ENCODE measurements at places on chromosomes 4 and X.

DNA sequence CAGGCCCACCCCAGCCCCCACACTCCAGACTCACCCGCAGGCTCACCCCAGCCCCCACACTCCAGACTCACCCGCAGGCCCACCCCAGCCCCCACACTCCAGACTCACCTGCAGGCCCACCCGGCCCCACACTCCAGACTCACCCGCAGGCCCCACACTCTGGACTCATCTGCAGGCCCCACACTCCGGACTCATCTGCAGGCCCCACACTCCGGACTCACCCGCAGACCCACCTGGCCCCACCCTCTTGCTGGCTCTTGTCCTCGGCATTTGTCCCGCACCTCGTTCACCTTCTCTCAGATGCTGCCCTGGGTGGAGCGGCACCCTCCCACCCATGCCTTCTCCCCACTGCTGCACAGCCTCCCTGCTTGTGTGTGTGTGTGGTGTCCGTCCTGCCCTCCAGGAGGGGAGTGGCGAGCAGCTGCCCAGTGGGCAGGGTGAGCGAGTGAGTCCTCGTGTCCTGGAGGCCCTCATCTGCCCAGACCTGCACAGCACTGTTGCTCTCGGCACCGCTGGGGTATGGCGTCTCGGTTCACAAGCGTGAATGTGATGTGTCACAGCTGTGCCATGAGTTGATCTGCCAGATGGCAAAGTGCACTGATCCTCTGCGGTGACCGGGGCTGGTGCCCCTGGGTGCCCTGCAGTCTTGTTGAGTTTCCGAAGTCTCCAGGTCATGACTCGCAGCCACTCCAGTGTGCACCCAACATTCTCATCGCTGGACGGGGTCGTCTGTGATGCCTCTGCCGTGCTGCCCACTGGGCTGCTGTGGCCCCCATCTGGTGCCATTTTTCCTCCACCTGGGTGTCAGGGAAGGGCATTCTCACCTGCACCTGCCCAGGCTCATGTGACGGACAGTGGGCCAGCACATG lies 27.7 kb downstream of the MAEA start:
- DNase-seq = no peak
- no peak overlapping the region for H3K27ac ChIP-seq
- H3K36me3 ChIP-seq = peaks cover 100% of the 10 kb centered on the region

- H3K4me3 ChIP-seq = no peak overlapping the region
- no peak for DNase-seq
- no peaks in the 10 kb centered on the region for H3K36me3 ChIP-seq
- H3K4me1 ChIP-seq = peaks cover 4% of the 10 kb centered on the region
Measured at GRCh38 chr4:76836860-76837562, 60.9 kb downstream of the SOWAHB start.

DNA sequence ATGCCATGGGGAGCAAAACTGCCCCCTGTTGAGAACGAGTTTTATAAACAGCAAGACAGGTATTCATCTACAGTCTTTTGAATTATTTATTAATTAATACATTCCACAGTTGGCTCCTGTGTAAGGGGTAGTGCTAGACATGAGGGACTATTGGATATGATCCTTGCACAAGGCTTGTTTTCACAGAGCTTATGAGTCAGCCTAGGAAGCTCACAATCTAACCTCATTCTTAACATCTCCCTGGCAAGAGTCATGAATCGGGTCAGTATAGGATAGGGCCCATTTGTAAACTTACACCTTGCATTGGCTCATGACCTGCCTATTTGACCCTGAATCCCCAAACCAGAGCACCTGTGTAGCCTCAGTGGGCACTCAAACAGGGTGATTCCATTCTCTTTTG lies 209.1 kb upstream of the HCCS start:
- H3K4me1 ChIP-seq = no peaks in the 10 kb centered on the region
- H3K4me3 ChIP-seq = no peak overlapping the region
- no peaks in the 10 kb centered on the region for H3K27me3 ChIP-seq
- no peak overlapping the region for H3K27ac ChIP-seq
- H3K36me3 ChIP-seq = no peaks in the 10 kb centered on the region
- no peak for DNase-seq

DNA sequence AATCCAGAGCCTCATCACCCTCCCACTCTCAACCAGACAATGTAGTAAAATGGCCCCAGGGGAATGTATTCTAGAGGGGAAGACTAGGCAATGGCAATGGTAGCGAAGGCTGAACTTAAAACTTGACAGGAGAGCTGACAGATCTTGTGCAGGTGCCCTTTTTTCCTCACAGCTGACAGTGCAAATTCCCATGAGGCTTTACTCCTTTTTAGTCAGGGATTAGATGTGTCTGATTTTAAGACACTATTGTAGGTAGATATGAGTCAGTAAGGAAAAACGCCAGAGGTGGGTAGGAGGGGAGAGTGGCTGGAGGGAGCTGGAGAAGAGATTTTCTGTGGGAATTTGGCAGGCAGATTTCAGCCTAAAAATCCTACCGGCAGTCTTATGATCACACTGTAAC lies 10.7 kb downstream of the CAPN6 start:
- DNase-seq = no peak
- no peak overlapping the region for H3K4me3 ChIP-seq
- H3K27me3 ChIP-seq = peaks cover 5% of the 10 kb centered on the region

DNA sequence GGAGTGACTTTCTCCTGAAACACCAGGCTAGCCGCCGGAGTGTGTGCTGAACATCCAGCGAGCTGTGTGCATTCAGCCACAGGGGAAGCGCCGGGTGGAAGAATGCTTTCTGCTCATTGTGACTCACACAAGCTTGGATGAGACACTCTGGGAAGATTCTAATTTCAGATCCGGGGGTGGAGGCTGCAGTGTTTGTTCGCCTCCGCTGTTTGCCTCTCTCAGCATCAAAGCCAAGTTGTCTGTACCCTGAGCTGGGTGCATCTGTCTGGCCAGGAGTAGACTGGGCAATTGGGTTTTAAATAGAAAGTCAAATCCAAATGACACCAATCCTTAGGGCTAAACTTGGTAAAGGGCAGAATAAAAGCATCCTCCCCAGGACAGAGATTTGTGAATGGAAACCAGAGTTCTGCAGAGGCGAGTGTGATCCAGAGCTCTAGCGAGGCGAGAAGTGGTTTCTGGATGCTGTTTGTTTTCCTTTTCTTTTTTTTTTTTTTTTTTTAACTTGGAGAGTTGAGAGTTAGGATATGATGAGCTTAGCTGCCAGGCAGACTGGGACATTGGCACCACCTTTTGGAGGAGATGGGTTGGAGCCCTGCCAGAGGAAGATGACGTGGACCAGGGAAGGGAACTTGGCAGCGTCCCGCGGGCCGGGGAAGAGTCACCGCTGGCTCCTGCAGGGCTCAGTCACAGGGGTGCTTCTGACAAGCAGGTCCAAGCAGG lies 196.0 kb upstream of the PSAPL1 start:
- no peaks in the 10 kb centered on the region for H3K36me3 ChIP-seq
- no peak overlapping the region for H3K4me3 ChIP-seq
- no peak for DNase-seq

- no peak overlapping the region for H3K27ac ChIP-seq
- DNase-seq = no peak
- no peaks in the 10 kb centered on the region for H3K36me3 ChIP-seq
- H3K4me1 ChIP-seq = no peaks in the 10 kb centered on the region
- H3K4me3 ChIP-seq = no peak overlapping the region
Measured at GRCh38 chr4:20496068-20496467, 204.2 kb upstream of the PACRGL start.

DNA sequence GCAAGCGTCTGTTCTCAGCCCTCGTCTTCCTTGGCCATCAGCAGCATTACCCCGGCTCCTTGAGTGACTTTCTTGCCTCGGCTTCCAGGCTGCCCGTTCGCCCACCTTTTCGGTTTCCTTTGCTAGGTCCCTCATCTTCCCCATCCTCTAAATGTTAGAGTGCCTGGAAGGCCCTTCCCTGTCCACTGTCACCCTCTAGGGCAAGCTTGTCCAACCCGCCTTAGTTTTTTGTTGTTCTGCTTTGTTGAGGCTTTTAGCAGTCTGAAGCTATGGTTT lies 62.7 kb downstream of the TBC1D14 start:
- H3K27ac ChIP-seq = no peak overlapping the region
- DNase-seq = no peak
- H3K4me3 ChIP-seq = no peak overlapping the region
- H3K4me1 ChIP-seq = peaks cover 15% of the 10 kb centered on the region
- peaks cover 50% of the 10 kb centered on the region for H3K36me3 ChIP-seq

DNA sequence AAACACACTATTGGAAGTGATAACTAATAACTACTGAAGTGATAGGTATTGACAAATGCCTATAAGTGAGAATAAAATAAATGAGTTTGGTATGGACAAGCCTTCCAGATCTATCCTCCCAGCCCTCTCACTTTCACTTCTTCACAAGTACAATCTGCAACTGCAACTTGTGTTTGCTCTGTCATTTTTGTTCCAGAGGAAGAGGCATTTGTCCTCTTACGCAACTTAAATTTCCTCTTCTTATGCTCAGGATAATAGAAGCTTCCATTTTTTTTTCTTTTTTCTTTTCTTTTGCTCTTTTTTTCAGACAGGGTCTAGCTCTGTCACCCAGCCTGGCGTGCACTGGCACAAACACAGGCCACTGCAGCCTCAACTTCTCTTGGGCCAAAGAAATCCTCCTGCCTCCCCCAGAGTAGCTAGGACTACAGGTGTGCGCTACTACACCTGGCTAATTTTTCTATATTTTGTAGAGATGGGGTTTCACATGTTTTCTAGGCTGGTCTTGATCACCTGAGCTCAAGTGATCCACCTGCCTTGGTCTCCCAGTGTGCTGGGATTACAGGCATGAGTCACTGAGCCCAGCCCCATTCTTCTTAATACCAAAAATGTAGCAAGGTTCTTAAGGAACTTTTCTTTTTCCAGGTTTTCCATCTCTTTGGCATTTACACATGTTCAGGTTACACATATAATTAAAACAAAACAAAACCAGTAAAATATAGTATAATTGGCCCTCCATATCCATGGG lies 73.1 kb downstream of the PDGFC start:
- H3K27ac ChIP-seq = no peak overlapping the region
- no peaks in the 10 kb centered on the region for H3K36me3 ChIP-seq
- no peaks in the 10 kb centered on the region for H3K27me3 ChIP-seq
- H3K4me1 ChIP-seq = no peaks in the 10 kb centered on the region
- H3K4me3 ChIP-seq = no peak overlapping the region
- DNase-seq = no peak

DNA sequence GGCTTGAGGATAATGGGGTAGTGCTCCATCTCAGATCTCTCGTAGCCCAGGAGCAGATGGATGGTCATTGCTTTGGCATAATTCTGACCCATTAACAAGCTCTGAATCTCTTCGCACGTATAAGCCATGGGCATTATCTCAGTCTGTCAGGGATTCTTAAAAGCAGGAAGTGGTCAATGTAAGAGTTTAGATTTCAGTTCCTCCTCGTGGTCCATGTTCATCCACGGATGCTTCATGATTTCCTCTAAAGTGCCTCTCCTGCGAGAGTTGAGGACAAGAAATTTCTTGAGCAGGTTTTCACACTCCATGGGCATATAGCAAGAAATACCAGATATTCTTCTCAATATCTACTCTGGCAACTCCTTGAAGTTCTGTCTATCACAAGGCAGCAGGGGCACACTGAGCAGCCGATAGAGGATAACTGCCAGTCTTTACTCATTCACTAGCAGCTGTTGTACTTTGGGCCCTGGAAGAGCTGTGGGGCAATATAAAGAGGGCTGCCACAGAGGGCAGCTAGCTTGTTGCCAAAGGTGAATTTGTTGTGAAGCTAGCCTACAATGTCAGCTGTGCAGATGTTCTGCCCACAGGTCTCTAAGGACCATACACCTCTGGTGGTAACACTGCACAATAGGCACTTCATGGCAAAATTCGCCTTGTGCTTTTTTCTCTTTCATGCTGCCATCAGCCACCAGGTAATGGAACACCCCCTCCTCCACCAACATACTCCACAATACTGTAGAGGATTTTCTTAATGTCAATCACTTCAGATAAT lies 52.0 kb upstream of the WDR17 start:
- no peaks in the 10 kb centered on the region for H3K36me3 ChIP-seq
- no peak overlapping the region for H3K4me3 ChIP-seq
- no peak for DNase-seq
- no peaks in the 10 kb centered on the region for H3K27me3 ChIP-seq
- no peaks in the 10 kb centered on the region for H3K4me1 ChIP-seq

- no peaks in the 10 kb centered on the region for H3K36me3 ChIP-seq
- H3K4me1 ChIP-seq = no peaks in the 10 kb centered on the region
Measured at GRCh38 chr4:94486372-94486801, 34.6 kb downstream of the PDLIM5 start.

DNA sequence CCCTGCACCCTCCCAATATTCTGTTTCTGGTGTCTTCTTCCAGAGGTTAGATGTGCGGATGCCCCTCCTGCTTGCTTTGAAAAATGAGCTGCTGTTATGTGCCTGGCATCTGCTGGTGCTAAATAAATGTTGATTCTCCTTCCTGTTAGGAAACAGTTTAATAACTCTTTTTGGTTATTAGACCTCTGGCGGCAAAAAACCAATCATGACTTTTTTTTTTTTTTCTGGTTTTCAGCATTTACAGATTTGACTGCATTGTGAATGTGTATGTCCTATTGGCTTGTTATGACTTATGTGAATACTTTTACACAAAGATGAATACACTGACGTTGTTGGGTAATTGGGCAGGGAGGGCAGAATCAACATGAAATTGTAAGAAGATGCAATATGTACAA lies 13.6 kb upstream of the TMEM156 start:
- no peak for DNase-seq
- peak overlapping the region; percentile 77 for H3K4me3 ChIP-seq
- H3K4me1 ChIP-seq = peaks cover 81% of the 10 kb centered on the region
- no peaks in the 10 kb centered on the region for H3K27me3 ChIP-seq

DNA sequence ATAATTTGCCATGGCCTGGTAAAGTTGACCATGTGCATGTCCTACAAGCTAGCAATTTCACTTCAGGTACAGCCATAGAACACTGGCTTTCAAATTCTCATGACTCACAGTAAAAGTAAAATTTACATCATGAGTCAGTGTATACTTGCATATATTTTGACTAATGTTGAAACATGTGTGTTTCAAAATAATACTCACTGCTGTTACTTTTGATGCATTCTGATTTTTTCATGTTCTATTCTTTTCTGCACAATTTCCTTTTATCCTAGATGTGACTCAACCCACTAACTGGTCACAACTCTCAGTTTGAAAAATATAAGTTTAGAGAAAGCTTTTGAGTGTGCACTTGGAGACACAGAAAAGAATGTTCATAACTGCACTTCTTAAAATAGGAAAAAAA lies 365.7 kb downstream of the FGF13 start:
- DNase-seq = no peak
- no peaks in the 10 kb centered on the region for H3K27me3 ChIP-seq
- no peaks in the 10 kb centered on the region for H3K36me3 ChIP-seq
- no peak overlapping the region for H3K4me3 ChIP-seq

- no peaks in the 10 kb centered on the region for H3K4me1 ChIP-seq
- no peaks in the 10 kb centered on the region for H3K36me3 ChIP-seq
- no peak overlapping the region for H3K27ac ChIP-seq
- no peak for DNase-seq
- no peak overlapping the region for H3K4me3 ChIP-seq
- no peaks in the 10 kb centered on the region for H3K27me3 ChIP-seq
Measured at GRCh38 chrX:123169247-123169901, 14.7 kb upstream of the GRIA3 start.

- H3K27me3 ChIP-seq = no peaks in the 10 kb centered on the region
- no peak overlapping the region for H3K4me3 ChIP-seq
- peaks cover 46% of the 10 kb centered on the region for H3K4me1 ChIP-seq
- DNase-seq = no peak
- H3K36me3 ChIP-seq = no peaks in the 10 kb centered on the region
Measured at GRCh38 chr4:186699298-186699697, 24.4 kb downstream of the FAT1 start.

GRCh38 chr4:97720869-97721432 lies 422.3 kb downstream of the STPG2 start:
- DNase-seq = no peak
- no peak overlapping the region for H3K27ac ChIP-seq
- H3K27me3 ChIP-seq = no peaks in the 10 kb centered on the region
- H3K4me1 ChIP-seq = no peaks in the 10 kb centered on the region
- no peaks in the 10 kb centered on the region for H3K36me3 ChIP-seq
